ENCODE measurements at places on chromosomes 1 and 21.

GRCh38 chr1:100606438-100606837 lies 68.5 kb downstream of the GPR88 start:
- no peak for DNase-seq

DNA sequence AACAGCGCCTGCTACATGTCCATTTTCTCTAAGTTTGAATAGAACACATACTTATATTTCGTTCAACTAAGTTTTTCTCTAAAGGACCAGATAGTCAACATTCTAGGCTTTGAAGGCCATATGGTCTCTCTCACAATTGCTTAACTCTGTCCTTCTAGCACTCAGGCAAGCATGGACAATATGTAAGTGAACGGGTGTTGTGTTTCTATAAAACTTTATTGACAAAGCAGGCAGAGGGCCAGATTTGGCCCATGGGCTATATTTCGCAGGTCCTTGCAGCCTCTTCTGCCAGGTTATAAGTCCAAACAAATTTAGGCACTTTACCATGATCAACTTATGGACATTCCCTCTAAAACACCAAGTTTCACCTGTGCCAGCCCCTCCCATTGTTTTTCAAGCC lies 21.1 kb downstream of the KLHDC7A start:
- no peak for DNase-seq

DNA sequence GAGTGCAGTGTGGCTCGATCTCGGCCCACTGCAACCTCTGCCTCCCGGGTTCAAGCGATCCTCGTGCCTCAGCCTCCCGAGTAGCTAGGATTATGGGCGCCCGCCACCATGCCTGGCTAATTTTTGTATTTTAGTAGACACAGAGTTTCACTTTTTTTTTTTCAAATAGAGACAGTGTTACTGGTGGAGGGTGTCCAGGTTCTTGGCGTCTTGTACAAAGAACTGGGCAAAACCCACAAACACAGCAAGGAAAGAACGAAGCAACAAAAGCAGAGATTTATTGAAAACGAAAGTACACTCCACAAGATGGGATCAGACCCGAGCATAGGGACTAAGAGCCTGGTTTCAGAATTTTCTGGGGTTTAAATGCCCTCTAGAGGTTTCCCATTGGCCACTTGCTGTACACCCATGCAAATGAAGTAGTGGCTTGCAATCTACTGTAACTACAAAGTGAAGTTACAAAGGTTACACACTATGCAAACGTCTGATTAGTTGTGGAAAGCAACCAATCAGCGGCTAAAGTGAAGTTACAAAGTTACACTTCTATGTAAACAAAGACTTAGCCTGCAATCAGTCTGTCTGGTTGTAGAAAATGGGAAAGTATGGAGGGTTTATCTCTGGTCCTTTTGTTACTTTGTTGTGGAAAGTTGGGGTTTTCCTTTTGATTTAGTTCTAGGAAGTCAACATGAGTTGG lies 199.1 kb downstream of the DYRK1A start:
- DNase-seq, result peak; percentile 39

DNA sequence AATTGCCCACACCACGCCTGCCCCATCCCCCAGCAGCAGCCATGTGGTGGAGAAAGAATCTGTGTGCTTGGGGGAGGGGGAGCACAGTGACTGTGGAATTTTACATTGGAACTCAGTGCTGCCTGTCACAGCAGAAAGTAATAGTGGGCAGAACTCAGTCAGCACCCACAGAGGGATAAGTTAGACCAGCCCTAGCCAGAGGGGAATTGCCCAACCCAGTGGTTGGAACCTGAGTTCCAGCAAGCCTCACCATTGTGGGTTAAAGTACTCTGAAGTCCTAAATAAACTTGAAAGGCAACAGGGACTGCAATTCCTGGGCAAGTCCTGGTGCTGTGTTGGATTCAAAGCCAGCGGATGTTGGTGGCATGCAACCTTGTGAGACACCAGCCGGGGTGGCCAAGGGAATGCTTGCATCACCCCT lies 88.8 kb downstream of the MRPL39 start:
- DNase-seq, result no peak

DNA sequence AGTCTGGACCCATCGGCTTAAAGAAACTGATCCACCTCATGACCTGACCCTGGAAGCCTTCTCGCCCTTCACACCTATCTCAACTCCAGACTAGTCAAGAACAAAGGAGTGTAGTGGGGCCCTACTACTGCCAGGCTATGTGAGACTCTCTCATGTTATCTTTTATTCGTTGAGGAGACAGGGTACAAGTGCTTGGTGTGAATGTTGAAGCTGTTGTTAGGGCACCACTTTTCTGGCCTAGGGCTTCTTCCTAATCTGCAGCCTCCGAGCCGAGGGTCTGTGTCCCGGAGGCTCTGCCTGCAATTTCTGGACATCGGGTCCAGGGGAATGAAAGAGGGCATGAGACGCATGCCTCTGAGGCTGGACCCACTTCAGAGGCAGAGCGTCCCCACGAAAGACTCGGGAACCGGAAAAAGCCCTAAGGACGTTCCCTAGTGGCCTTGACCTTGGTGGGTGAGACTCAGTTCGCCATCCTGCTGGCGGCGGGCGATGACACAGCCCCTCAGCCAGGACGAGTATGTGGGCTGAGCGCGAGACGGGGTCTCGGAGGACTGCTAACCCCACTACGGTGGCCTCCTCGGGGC lies 671 bp downstream of the DNAJC11 start:
- DNase-seq, result no peak

GRCh38 chr1:63593886-63594605 lies 835 bp downstream of the PGM1 start:
- peak; percentile 45 for DNase-seq

- DNase-seq, result no peak
Measured at GRCh38 chr1:27601771-27602461, 2.0 kb downstream of the AHDC1 start.

- DNase-seq, result no peak
Measured at GRCh38 chr1:244297616-244298015, 154.1 kb downstream of the ADSS2 start.

DNA sequence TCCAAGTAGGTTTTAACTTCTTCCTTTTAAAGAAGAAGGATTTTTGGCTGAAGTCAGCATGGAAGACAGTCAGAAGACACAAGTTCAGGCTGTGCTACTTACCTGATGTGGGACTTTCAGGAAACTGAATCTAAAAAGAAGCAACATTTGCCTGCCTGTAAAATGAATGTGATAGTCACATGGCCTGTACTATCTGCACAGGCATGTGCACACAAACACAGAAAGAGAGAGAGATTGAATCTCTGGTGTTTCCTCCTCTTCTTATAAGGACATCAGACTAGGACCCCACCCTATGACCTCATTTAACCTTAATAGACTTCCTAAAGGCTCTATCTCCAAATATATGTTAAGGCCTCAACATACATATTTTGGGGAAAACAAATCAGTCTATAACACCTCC lies 542.9 kb downstream of the PLPP3 start:
- no peak for DNase-seq

GRCh38 chr1:107963601-107964335 lies 1.2 kb downstream of the VAV3 start:
- DNase-seq, result no peak

- DNase-seq, result no peak
Measured at GRCh38 chr1:97693601-97694000, 227.2 kb downstream of the DPYD start.

- no peak for DNase-seq
Measured at GRCh38 chr1:7292714-7293419, 478.2 kb upstream of the VAMP3 start.

GRCh38 chr1:197763769-197764168 lies 11.5 kb downstream of the DENND1B start:
- no peak for DNase-seq

DNA sequence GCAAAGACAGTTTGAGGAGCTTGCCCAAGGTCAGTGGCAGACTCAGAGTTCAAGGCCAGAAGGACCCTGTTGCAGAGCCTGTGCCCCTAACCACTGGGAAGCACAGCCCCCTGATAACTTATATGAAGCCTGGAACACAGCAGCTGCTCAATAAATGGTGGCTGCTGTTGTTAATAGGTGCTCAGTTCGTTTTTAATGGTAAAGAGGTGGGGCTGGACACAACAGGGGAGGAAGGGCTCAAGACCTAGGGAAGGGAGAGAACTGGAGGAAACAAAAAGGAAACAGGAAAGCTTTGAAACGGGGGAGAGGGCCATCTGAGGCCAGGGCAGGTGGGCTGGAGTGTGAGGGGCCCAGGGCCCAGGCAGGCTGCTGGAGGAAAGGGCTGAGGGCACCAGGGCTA lies 125.4 kb downstream of the LACTBL1 start:
- DNase-seq, result no peak

DNA sequence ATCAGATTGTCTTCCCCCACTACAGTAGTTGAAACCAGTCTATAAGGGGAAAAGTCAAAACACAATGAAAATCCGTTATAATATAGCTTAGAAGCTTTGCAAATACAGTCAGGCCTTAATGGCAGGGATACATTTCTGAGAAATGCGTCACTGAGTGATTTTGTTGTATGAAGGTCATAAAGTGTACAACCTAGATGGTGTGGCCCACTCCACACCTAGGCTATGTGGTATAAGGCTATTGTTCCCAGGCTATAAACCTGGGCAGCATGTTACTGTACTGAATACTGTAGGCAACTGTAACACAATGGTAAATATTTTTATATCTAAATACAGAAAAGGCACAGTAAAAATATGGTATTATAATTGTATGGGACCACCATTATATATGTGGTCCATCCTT lies 188.0 kb upstream of the L1TD1 start:
- DNase-seq, result no peak

GRCh38 chr1:164754088-164754600 lies 195.2 kb downstream of the PBX1 start:
- no peak for DNase-seq

DNA sequence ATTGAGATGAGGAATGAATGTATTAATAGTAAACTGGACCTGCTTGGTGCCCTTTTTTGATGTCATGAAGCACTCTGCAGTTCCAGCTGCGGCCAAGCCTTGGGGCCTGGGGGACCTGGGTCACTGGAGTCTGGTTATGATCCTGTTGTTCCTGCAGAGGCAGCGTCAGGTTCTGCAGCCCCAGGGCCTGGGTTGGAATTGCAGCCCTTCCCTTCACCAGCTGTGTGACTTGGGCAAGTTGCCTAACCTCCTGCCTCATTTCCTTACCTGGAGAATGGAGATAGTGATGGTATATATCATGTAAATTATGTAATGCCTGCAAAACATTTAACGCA lies 9.1 kb upstream of the ATP5PO start:
- no peak for DNase-seq

DNA sequence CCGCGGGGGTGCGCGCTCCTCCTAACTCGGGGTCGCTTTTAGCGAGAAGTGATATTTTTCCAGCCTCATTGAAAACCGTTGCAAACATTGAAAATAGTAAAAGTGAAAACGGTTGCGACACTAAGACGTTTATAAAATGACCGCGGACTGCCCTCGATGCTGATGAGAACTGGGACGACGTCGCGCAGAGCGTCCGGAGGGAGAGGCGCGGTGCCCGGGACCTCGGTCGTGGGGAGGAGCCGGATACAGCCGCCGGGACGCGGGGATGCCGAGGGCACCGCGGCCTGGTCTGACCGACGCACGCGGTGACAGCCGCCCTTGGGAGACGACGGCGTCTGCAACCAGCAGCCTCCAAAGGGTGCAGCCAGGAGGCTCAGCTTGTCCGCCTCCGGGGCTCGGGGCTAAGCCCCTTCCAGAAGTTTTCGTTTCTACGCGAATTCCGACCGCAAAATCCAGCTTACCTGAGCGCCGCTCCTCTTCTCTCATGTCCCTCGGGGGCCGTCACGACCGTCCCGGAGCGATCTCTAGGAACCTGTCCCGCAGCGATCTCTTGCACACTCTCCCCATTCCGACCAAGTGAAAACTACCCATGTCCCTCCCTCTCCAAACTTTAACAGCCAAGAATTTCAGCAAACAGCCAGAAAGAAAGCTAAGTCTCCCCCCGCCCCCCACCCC lies 144.4 kb upstream of the ETS2 start:
- DNase-seq, result peak; percentile 21

- no peak for DNase-seq
Measured at GRCh38 chr1:228228601-228229074, 20.8 kb downstream of the OBSCN start.

DNA sequence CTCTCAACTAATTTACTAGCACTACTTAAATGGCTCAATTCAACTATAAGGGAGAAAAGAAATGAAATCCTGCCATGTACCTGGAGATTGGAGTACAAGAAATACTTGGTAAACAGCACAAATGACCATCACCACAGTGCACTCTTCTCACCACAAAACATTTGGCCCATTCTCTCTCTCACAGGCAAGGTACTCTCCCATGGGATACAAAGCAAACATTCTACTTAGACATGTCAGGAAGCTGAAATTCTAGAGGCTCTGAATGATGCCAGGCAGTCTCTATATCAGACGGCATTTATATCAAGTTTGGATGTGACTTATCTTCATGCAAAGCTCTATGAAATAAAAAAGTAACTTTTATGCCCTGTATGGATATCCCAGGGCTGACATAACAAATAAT lies 72.5 kb downstream of the DPT start:
- DNase-seq, result no peak

DNA sequence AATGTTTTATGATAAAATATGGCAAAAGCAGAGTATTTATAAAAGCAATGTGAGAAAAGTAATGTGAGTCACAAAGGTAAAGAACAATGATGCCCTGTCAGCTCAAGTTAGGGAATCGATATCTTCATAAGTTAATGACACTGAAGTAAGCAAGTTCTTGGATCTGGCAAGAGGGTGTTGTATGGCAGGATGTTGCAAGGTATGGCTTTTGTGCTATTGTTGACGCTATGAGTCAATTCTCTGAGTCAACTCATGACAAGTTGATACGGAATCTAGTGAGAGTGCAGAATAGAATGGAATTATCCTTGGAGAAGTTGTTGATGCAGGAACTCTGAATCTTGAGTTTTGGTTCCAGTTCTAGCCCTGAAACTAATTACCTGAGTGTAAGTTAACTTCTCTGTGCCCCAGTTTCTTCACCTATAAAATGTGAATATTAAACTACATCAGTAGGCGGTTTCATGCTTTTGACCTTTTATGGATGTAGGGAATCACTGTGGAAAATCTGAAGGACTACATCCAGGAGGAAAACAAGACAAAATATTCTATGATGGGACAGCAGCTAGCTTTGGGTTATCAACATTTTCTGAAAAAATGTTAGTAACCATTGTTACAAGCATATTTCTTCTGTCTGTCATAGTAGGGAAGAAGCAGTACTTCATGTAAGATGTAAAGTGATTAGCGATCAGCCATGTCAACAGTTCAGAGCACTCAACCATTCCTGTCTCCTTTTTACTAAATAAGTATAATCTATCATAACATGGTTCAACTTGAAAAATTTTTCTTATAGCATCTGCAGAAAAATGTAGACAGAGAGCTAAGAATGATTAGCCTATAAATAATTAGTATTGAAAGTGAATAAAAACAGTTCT lies 96.9 kb downstream of the ATP6V1G3 start:
- no peak for DNase-seq

- no peak for DNase-seq
Measured at GRCh38 chr21:36510911-36511310, 31.0 kb upstream of the CLDN14 start.

DNA sequence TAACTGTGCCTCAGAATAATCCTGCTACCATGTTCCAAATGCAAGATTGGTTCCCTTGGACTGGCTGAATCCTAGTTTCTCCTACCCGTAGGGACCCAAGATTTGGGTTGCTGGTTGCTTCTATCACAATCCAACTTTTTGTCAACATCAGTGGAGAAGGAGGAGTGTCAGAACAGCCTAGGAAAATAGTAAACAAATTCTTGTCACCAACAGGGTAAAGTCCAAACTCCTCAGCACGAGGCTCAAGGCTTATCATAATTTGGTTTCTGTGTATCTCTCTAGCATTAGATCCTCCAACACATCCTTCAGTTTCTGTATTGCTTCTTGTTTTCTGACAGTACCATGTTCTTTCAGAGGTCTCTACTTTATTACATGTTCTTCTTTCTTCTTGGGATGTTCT lies 370.2 kb upstream of the DAB1 start:
- DNase-seq, result no peak
